ENCODE measurements at places on chromosomes 4 and X. TPM values are rescaled to one million over a fixed set of nuclear protein-coding genes. Genes with fewer than 3 reads are reported as not detected.

The FAM236B gene
- total RNA-seq = not detected

The TMPRSS11E gene
- not detected for total RNA-seq

DNA sequence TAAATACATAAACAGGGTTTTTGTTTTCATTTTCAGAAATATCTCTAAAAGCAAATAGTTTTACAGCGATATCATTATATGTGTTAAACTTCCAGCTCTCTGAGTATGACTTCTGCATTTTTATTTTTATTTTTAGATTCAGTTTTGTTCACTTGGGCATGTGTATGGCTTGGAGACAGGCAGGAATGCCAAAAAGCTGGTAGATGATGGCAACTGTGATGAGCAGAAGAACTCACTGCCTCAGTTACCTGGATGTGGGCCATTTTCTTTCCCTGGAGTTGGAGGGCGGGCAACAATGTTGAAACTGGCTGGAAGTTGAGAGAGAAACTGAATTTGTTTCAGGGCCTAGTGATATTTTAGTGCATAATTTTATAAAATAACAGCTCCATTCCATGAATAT, 266.4 kb downstream of the ARHGAP24 start:
- no peak for DNase-seq

DNA sequence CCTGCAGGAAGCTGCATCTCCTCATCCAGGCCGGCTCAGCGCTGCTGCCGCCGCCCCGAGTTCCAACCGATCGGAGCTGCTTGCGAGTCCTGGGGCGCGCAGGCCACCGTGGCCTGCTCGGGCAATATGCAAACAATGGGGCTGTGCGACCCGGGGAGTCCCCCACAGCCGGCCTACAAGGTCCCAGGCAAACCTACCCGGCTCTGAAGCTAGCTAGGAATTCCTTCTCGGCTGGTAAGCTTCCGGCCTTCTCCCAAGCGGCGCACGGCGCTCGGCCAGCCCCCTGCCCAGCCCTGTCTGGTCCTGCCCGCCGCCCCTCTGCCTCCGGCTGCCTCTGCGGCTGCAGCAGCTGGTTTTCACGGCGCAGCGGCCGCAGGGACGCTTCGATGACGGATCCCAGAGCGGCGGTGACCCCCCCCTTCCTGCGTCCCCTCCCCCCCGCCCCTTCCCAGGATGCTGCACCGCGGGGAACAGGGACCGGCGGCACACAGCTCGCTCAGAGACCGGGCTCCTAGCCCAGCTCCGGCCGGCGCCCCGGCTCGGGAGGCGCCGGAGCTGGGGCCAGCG, 59.4 kb downstream of the TSC22D3 start:
- DNase-seq = no peak

GRCh38 chr4:142365391-142365790, 480.7 kb downstream of the INPP4B start:
- no peak for DNase-seq

GRCh38 chr4:101960431-101960830, 169.9 kb downstream of the BANK1 start:
- DNase-seq = no peak

DNA sequence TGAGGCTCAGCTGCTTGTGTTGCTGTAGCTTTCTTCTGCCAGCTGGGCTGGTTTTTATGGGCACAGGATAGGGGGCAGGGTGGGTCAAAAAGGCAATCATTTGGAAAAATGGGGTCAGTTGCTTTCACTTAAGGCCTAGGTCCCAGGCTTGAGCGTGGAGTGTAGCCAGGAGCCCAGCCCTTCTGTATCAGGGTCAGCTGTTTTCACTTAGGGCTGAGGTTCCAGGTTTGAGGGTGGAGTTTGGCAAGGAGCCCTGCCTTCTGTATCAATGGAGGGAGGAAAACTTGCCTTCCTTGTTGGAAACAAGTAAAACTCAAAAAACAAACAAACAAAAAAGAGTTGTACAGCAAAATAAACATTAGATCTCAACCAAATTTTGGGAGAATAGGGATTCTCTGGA, 37.0 kb upstream of the UGT8 start:
- peak; percentile 7 for DNase-seq

The EVC2 gene
- 2.3 TPM for total RNA-seq

DNA sequence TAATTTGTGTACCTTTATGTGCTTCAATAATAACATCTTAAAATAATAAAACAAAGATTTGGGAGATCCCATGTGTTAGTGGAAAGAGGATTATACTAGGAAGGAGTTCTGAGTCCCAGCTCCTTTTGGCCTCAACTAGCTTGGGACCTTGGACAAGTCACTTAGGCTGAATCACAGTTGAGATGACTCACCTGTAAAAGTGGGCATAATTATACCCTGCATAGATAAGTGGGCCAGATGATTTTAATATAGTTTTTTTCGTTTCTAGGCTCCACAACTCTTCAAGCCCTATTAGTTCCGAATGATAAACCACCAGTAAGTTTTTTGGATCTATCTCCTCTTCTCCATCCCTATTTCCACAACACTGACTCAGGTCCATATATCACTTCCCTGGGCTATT, 131.8 kb downstream of the ENOX2 start:
- DNase-seq = no peak

DNA sequence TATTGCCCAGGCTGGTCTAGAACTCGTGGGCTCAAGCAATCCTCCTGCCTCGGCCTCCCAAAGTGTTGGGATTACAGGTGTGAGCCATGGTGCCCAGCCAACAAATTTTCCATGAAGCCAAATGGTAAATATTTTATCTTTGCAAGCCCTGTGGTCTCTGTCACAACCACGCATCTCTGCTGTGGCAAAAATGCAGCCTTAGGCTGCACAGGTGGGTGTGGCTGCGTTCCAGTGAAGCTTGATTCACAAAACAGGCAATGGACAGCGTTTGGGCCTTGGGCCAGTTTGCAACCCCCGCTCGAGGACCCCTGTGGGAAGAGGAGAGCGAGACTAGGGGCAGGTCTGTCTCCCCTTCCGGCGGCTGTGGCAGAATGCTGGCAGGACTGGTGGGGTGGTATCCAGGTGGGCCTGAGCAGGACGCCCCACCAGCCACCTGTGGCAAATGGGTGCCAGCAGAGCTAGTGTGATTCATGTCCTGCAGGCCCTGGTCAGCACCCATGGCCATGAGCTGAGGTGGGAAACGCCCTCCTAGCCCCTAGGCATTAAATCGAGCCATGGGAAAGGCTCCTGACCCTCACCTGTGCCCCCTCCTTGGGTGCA, 19.7 kb downstream of the HTRA3 start:
- DNase-seq = no peak

- DNase-seq = no peak
Observed at GRCh38 chr4:46993075-46994006, at the start of gene GABRA4. Gene GABRA4, minus strand, starts transcription at chr4:46993581. Its CDS starts 157 bp downstream, at chr4:46993424.

DNA sequence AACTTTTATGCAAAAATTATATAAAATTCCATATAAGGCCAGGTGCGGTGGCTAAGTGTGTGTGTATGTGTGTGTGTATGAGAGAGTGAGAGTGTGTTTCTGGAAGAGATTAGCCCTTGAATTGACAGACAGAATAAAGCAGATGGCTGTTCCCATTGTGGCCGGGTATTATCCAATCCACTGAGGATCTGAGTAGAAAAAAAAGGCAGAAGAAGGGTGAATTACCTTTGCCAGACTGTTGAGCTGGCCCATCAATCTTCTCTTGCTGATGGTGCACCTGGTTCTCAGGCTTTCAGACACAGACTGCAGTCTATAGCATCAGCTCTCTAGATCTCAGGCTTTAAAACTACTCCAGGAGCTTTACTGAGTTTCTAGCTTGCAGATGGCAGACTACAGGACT, 92.2 kb upstream of the SLIT2 start:
- DNase-seq = no peak

The PTPN13 gene
- 45.6 TPM for total RNA-seq

The AGTR2 gene
- 0.25 TPM for total RNA-seq

DNA sequence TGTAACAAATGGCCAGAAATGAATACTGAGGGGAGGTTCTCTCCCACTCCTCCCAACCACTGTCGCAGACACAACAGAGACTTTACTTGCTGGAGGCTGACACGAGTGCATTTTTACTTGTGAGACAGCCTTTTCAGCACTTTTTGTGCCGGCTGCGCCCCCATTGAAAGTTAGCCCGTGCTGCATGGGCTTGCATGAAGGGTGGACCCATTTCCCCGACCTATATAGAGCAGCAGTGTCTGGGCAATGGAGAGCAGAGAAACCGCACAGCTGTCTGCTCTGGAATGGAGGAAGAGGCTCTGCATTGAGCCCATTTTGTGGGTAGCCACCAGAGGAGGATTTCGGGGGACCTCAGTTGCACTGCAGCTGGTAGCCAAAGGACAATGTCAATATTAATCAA, 208.8 kb downstream of the UGT8 start:
- no peak for DNase-seq

Measured in H4 (cell line).